T47D (cell line): ENCODE measurements at places on chromosomes 3 and 15.

- no peak for DNase-seq
Measured at GRCh38 chr3:88809993-88810392, 297.4 kb upstream of the EPHA3 start.

GRCh38 chr3:138456961-138457862 is 22.8 kb downstream of the ESYT3 start:
- DNase-seq = no peak

GRCh38 chr15:83057002-83057401 is 10.1 kb downstream of the BTBD1 start:
- no peak for DNase-seq

- DNase-seq = no peak
Measured at GRCh38 chr3:14524920-14525660, 15.1 kb downstream of the GRIP2 start.

DNA sequence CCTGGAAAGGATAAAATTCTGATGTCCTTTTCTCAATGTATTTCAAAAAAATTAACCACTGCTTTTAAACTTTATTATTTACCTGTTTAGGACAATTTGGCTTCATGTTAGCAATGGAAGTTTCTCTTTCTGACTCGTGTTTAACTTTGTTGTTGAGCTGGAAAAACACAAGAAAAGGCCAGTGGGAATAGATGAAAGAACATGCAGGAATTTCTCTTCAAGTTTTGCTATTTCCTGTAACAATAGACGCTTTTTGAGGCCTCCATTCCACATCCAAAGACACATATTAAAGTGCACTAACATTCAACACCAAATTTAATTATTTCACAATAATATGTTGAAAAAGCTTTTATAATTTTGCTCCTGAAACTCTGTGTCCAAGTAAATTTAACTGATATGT is 9.7 kb downstream of the RBMS3 start:
- DNase-seq = no peak

GRCh38 chr3:175605851-175606250 is 746.7 kb downstream of the NAALADL2 start:
- no peak for DNase-seq

GRCh38 chr15:31435912-31436628 is 109.4 kb downstream of the KLF13 start:
- DNase-seq = no peak

GRCh38 chr3:131605916-131606315 is 103.1 kb upstream of the MRPL3 start:
- no peak for DNase-seq

DNA sequence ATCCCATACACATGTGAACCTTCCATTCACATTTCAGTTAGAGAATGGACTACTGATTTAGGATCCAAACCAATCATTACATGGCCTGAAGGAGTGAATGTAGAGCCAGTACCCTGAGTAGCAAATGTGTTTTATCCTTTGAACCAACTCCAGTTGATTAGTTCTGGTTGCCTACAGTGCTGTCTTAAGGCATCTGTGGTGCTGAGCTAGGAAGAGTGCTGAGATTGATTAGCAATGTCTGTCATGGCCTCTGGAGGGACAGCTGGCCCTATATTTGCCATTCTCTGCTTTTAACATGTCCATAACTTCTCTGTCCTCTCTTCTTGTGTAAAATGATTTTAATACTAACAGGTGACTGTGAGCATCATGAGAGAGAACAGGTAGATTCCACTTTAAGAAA is 11.1 kb downstream of the LRTM1 start:
- DNase-seq = no peak

DNA sequence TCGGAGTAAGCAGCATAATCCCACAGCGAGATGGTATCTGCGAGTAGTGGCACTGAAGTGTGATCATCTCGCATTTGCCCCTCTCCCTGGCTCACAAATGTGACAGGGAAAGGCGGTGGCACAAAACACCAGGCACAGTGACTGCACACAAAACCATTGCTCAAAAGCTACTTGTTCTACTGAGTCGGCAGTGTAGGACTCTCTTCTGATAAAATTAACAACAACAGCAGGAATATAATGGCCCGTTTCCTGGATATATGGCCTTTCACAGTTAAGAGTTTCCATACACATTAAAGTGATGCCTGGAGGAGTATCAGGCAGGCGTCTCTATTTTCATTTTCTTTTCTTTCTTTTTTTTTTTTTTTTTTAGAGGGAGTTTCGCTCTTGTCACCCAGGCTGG is 69.0 kb downstream of the MYO1E start:
- no peak for DNase-seq

- DNase-seq = no peak
Measured at GRCh38 chr3:120368172-120368571, 19.0 kb upstream of the LRRC58 start.
